ENCODE measurements at places on chromosomes 7 and 10.

- DNase-seq: no peak
These were observed 60.7 kb downstream of the CNTNAP2 start for GRCh38 chr7:146177301-146177700.

- no peak for DNase-seq
These were observed 98.6 kb upstream of the DIP2C start for GRCh38 chr10:787933-788651.

GRCh38 chr7:27897001-27897400 is 157.0 kb downstream of the TAX1BP1 start:
- DNase-seq: no peak

DNA sequence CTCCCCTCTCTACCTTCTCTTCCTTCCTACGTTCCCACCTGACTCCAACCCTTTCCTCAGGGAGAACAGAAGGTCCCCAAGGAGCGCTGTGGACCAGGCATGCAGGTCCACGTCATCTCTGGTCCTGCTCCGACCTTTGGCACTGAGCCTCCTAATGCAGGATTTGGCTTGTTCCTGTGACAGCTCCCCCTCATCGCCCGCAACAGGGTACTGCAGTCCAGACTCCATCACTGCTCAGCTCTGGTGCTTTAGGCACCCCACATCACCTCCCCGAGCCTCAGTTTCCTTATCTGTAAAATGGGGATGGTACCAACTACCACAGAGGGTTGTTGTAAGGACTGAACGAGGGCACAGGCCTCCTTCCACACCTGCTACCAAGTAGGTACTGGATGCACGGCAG is 54.6 kb downstream of the FHIP2A start:
- DNase-seq: no peak

GRCh38 chr7:131836733-131837132 is 280.3 kb upstream of the PODXL start:
- DNase-seq: no peak

- DNase-seq: no peak
These were observed 24.7 kb downstream of the UNC5B start for GRCh38 chr10:71236822-71237682.

DNA sequence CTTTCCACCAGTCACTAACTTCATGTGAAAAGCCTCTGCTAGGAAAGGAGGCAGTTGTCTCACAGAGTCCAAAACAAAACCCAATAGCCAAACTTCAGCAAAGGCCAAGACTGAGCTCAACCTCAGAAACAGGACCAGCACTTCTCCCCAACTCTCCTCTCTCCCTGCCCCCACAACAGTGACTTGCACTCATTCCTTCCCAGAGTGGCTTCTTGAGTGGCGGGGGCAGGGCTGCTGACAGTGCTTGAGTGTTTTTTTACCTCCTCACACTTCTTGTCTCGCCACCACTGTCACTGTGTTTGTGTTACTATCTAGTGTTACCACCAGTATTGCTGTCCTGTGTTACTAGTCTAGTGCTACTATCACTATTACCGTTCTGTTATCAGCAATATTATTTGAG is 206.8 kb downstream of the KLF6 start:
- DNase-seq: no peak

DNA sequence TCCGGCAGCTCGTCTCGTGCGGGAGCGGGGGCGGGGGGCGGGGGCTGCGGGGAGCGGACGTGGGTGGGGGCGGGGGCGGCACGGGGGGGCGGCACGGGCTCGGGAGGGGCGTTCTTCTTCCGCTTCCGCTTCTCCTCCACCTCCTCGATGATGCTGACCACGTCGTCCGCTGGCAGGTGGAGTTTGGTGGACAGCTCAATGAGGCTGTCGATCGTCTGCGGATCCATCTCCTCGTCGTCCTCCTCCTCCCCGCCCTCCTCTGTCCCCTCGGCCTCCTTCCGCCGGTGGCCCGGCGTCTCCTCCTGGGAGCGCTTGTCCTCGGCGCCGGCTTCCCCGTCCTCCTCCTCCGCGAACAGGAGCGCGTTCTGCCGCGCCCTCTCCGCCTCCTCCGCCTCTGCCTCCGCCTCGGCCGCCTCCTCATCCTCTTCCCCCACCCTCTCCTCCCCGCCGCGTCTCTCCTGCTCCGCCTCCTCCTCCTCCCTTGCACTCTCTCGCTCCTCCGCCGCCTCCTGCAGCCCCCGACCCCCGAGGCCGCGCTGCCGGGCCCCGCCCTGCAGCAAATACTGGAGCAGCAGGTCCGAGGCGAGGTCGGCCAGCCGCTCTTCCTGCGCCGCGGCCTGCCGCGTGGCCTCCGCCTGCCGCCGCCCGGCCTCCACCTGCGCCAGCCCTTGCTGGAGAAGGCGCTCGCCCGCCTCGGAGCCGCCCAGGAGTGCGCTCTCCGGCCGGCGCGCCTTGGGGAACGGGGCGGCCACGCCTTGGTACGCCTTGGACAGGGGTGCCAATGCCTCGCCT is 1.9 kb downstream of the VGF start:
- no peak for DNase-seq

- no peak for DNase-seq
These were observed 137.3 kb downstream of the ANLN start for GRCh38 chr7:36526863-36527548.

Data from activated CD8-positive, alpha-beta memory T cell treated with anti-CD3 and anti-CD28 coated beads, Interleukin-2, amount 50 U/mL, for 4 hours (primary cell).